Myometrial cell (primary cell): ENCODE measurements at places on chromosomes 5 and 9. TPM values are rescaled to one million over a fixed set of nuclear protein-coding genes. Genes with fewer than 3 reads are reported as not detected.

Gene ADCY2
- not detected in 2 replicates for total RNA-seq

Gene TMEM174
- total RNA-seq: not detected in 2 replicates

Gene SPINK5
- total RNA-seq: not detected in 2 replicates

Gene FYB1
- total RNA-seq: not detected in 2 replicates

Gene SHOC1
- total RNA-seq: under 0.01 TPM in 2 replicates
